ENCODE measurements at places on chromosomes 4 and X.

DNA sequence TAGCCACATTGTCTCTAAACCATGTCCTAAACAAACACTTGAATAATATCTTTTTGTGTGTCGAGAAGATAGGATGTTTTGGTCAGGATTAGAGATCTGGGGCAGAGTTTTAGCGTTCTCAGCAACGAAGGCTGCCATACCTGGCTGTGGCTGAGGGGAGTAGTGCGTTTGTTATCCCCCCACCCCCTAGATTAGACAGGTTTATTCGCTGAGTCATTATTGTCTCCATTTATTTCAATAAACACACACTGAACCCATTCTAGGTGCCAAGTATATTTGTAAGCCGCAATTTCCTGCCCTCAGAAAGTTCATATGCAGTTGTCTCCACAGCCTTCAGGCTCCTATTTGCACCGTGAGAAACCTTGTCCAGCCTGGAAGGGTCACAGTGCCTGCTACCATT is 1684.8 kb upstream of the TENM3 start:
- no peak for DNase-seq
- no peaks in the 10 kb centered on the region for H3K27me3 ChIP-seq
- H3K4me3 ChIP-seq = no peak overlapping the region
- H3K36me3 ChIP-seq = no peaks in the 10 kb centered on the region
- no peaks in the 10 kb centered on the region for H3K4me1 ChIP-seq

- no peak for DNase-seq
- H3K36me3 ChIP-seq = no peaks in the 10 kb centered on the region
- H3K4me1 ChIP-seq = peaks cover 18% of the 10 kb centered on the region
- peak overlapping the region; percentile 18 for H3K4me3 ChIP-seq
These were observed 378.3 kb downstream of the PPP1R2C start for GRCh38 chrX:42399632-42400024.

DNA sequence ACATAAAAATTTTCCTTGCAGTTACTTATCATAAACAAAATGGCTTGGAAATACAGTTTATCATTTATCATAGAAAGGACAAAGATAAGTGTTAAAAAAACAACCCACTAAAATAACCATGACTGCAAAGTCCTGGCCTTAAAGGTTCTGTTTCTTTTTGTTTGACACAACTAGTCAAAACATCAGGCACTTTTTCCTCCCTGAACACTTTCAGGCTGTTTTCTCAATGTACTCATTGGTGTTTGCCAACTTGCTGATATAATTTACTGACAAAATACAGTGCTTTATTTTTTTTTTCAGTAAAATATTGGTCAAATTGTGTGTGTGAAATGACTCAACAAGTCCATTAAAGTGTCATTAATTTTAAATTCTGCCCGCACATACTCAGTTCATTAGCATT is 156.6 kb downstream of the ADGRL3 start:
- H3K4me1 ChIP-seq = no peaks in the 10 kb centered on the region
- no peaks in the 10 kb centered on the region for H3K36me3 ChIP-seq
- DNase-seq = no peak
- no peak overlapping the region for H3K4me3 ChIP-seq

- no peak for DNase-seq
- no peaks in the 10 kb centered on the region for H3K4me1 ChIP-seq
- H3K27me3 ChIP-seq = no peaks in the 10 kb centered on the region
- no peaks in the 10 kb centered on the region for H3K36me3 ChIP-seq
- H3K27ac ChIP-seq = no peak overlapping the region
- no peak overlapping the region for H3K4me3 ChIP-seq
These were observed 32.2 kb downstream of the ZCCHC12 start for GRCh38 chrX:118855681-118856310.

DNA sequence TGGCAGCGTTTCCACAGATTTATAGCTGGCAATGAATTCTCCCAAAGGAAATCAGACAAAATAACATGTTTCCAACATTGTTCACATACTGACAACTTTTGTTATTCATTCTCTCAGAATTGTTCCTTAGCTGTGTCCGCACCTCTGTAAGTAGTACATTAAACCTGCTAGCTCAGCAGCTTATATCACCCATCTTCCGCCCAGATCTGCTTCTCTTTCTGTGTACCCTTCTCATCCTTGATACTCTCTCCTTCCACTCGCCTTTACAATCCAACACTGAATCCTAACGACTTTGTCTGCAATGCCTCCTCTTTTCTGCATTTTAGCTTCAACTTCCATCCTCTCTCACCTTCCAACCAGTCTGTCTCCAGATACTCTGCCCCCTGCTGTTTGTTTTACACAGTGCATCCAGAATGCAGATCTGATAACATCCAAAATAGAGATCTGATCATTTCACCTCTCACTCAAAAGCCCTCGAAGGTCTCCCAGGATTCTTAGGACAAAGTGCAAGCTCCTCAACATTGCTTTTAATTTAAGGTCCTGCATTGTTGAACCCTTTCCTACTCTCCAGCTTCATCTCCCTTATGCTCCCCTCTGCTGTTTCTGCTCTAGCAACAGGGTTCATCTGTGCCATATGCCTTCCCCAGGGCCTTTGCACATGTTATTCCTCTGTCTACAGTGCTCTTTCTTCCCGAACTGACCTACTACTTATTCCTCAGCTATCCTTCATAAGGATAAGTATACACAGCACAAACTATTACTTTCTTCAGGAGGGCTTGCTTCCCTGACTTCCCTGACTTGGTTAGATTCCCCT is 67.3 kb upstream of the VBP1 start:
- no peak overlapping the region for H3K4me3 ChIP-seq
- DNase-seq = peak; percentile 59
- peaks cover 2% of the 10 kb centered on the region for H3K36me3 ChIP-seq
- no peaks in the 10 kb centered on the region for H3K27me3 ChIP-seq
- H3K4me1 ChIP-seq = peaks cover 9% of the 10 kb centered on the region

GRCh38 chr4:123198706-123199105 is 197.9 kb upstream of the SPRY1 start:
- H3K27me3 ChIP-seq = no peaks in the 10 kb centered on the region
- H3K4me3 ChIP-seq = no peak overlapping the region
- no peak for DNase-seq
- no peaks in the 10 kb centered on the region for H3K36me3 ChIP-seq
- H3K27ac ChIP-seq = no peak overlapping the region

DNA sequence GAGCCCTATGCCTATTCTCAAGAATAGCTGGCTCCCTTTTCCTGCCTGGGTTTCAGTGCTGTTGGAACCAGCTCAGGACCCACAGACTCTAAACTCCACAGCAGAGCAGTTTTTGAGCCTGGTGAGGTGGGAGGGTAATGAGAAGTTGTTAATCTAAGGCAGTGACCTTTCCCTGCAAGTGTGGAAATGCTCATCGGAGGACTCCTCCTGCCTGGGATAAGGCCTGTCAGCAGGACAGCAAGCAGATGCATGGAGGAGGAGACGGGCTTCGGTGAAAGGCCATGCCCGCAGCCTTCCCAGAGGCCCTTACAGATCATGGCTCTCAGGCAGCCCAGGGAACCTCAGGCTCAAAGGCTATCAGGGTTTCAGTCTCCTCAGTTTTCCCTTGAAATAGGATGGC is 70.0 kb upstream of the SHISA3 start:
- no peaks in the 10 kb centered on the region for H3K36me3 ChIP-seq
- H3K27ac ChIP-seq = no peak overlapping the region
- H3K27me3 ChIP-seq = peaks cover 2% of the 10 kb centered on the region
- H3K4me1 ChIP-seq = no peaks in the 10 kb centered on the region
- no peak overlapping the region for H3K4me3 ChIP-seq

- H3K27ac ChIP-seq = no peak overlapping the region
- no peaks in the 10 kb centered on the region for H3K36me3 ChIP-seq
- H3K27me3 ChIP-seq = peaks cover 19% of the 10 kb centered on the region
- no peak for DNase-seq
- H3K4me3 ChIP-seq = no peak overlapping the region
- no peaks in the 10 kb centered on the region for H3K4me1 ChIP-seq
These were observed 7.5 kb upstream of the GPR101 start for GRCh38 chrX:137041329-137041728.

DNA sequence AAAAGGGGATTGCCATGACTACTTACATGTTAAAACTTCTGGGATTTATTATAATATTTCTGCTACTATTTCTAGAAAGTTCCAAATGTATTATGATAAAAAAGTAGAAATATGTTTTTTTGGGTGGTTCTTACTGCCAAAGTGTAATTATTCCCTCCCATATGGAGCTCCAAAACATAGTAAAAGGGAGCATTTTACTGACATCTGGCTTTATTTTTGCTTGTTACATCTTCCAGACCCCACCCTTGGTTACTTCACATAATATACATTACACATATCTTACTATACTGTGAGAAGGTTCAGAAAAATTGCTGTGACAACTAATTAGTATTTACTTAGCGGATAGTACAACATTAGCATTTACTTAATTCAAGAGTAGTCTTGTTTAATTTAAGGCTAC is 205.1 kb upstream of the TLL1 start:
- DNase-seq = no peak
- H3K4me3 ChIP-seq = no peak overlapping the region
- no peaks in the 10 kb centered on the region for H3K4me1 ChIP-seq

- no peak overlapping the region for H3K27ac ChIP-seq
- no peak for DNase-seq
- no peak overlapping the region for H3K4me3 ChIP-seq
- no peaks in the 10 kb centered on the region for H3K36me3 ChIP-seq
- no peaks in the 10 kb centered on the region for H3K4me1 ChIP-seq
- H3K27me3 ChIP-seq = no peaks in the 10 kb centered on the region
These were observed 61.6 kb downstream of the KDM5C start for GRCh38 chrX:53163436-53163835.

- H3K36me3 ChIP-seq = peaks cover 11% of the 10 kb centered on the region
- DNase-seq = peak; percentile 83
- H3K27me3 ChIP-seq = no peaks in the 10 kb centered on the region
- peak overlapping the region; percentile 64 for H3K4me3 ChIP-seq
- peaks cover 91% of the 10 kb centered on the region for H3K4me1 ChIP-seq
These were observed 27.3 kb upstream of the CHRNA9 start for GRCh38 chr4:40307627-40308497.

GRCh38 chr4:123587983-123588494 is 191.4 kb downstream of the SPRY1 start:
- peaks cover 23% of the 10 kb centered on the region for H3K4me1 ChIP-seq
- DNase-seq = no peak
- no peaks in the 10 kb centered on the region for H3K27me3 ChIP-seq
- H3K4me3 ChIP-seq = no peak overlapping the region
- H3K27ac ChIP-seq = no peak overlapping the region

- no peak for DNase-seq
- H3K36me3 ChIP-seq = peaks cover 33% of the 10 kb centered on the region
- no peak overlapping the region for H3K27ac ChIP-seq
These were observed 35.9 kb downstream of the GAK start for GRCh38 chr4:896216-896615.

DNA sequence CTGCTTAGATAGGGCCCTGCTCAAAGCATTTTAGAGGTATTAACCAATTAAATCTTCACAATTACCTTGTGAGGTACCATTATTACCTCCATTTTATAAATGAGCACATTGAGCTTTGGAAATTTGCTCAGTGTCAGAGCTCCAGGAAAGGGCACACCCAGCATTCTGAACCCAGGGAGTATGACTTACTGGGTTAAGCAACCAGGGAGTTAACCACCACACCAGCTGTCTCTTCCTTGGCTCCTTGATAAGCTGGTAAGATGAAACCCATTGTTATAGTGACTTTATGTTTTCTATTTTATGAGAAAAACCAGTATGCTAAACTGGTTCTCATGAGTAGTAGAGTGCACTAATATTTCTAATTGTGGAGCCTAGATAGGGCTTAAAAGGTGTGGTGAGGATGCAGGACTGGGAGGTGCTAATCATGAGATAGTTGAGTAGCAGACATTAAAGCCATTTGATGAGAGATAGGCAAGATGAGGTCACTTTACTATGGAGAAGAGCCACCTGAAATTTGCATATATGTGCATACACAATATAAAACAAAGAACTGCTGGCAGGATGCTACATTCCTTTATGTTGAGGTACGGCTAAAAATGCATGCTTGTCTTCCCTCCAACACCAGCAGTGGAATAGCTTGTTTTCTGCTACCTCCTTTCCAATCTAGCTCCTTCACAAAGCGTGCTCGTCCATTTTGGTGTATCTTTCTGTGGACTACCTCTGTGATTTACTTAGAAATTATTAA is 556.1 kb downstream of the SPRY1 start:
- H3K4me1 ChIP-seq = no peaks in the 10 kb centered on the region
- H3K27me3 ChIP-seq = no peaks in the 10 kb centered on the region
- no peak overlapping the region for H3K4me3 ChIP-seq
- no peaks in the 10 kb centered on the region for H3K36me3 ChIP-seq

- H3K4me3 ChIP-seq = no peak overlapping the region
- no peak for DNase-seq
- no peaks in the 10 kb centered on the region for H3K4me1 ChIP-seq
- no peak overlapping the region for H3K27ac ChIP-seq
These were observed 181.3 kb downstream of the VEGFC start for GRCh38 chr4:176611381-176611780.

- no peak for DNase-seq
- no peaks in the 10 kb centered on the region for H3K4me1 ChIP-seq
- H3K36me3 ChIP-seq = no peaks in the 10 kb centered on the region
- H3K27me3 ChIP-seq = no peaks in the 10 kb centered on the region
These were observed 105.7 kb downstream of the CEP44 start for GRCh38 chr4:174389439-174389838.

- H3K4me1 ChIP-seq = no peaks in the 10 kb centered on the region
- H3K27ac ChIP-seq = no peak overlapping the region
- no peak for DNase-seq
- H3K27me3 ChIP-seq = no peaks in the 10 kb centered on the region
- no peaks in the 10 kb centered on the region for H3K36me3 ChIP-seq
These were observed 347.5 kb downstream of the NKX6-1 start for GRCh38 chr4:84151574-84151973.

Measured in activated CD8-positive, alpha-beta T cell treated with anti-CD3 and anti-CD28 coated beads, Interleukin-2, amount 10 ng/mL, durations not matched to agents 7 days and 5 days (primary cell).